Activated effector memory CD4-positive, alpha-beta T cell treated with Interleukin-2 at 50 U/mL for 16 hours (primary cell): ENCODE measurements at places on chromosomes 7 and 10.

GRCh38 chr10:68144709-68145108, 35.4 kb downstream of the MYPN start:
- no peak for DNase-seq

DNA sequence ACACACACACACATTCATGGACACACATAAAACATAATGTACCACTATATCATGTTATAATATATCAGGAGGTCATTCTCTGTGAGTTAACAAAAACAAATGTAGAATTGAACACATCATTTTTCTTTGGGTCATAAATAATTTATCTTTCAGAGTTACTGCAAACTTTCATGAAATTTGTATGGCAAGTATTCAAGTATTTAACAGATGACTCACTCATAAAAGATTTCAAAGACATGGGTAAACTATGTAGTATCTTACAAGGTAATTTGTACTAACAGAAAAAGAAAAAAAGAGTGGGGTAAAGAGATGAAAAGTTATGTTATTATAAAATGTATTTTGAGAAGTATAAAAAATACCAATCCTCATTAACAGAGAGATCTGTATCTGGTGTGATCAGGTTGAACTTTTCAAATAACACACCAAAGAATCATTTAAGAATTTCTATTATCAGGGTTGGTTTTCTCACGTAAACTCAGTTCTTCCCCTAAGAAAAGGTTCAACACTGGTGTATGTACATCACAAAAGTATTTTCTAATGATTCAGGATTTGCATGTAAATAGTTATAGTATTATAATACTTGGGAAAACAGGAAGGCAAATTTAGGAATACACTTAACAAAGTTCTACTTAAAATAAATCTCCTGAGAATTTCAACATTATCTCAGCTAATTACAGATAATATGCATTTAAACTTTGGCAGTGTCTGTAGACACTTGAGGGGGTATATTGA, 933.1 kb upstream of the LRRN3 start:
- DNase-seq: no peak

GRCh38 chr7:41617987-41618386, 84.9 kb downstream of the INHBA start:
- DNase-seq: no peak

- no peak for DNase-seq
Measured at GRCh38 chr10:126422567-126422966, 34.3 kb upstream of the ADAM12 start.

- DNase-seq: no peak
Measured at GRCh38 chr7:70346844-70347462, 748.7 kb downstream of the AUTS2 start.

GRCh38 chr10:90746829-90747228, 111.0 kb downstream of the HTR7 start:
- no peak for DNase-seq

- no peak for DNase-seq
Measured at GRCh38 chr10:103917302-103918052, 507 bp downstream of the STN1 start.

DNA sequence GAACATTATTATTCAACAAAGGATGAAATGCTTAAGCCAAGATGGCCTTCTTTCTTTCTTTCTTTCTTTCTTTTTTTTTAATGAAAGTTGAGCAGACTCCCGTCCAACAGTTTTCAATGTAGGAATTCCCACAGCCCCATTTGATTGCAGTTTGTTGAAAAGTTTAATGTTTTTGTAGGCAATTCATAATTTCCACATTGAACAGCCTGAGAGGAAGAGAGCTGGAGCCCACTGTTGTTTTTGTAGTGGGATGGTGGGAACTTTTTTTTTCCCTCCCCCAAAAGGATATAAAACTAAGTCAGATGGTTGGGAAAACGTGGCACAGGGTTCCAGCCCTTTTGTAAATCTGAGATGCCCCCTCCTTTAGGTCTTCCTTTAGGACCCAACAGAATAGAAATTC, 86.6 kb downstream of the TCF7L2 start:
- DNase-seq: no peak

DNA sequence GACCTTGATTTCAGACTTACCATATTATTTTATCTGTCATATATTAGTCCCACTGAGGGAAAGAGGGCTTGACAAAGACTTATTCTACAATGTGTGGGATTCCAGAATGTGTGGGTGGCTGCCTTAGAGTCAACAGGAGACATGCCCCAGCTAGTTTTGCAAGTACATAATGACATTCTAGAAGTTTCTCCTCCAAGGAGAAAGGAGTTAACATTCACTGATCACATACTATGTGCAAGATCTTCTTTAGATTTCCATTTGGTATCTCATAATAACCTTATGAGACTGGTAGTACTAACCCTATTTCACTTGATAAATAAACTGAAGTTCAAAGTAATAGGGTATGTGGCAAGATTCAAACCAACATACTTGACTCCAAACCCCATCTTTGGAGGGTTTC, 25.2 kb downstream of the IRF5 start:
- no peak for DNase-seq
